ENCODE measurements at places on chromosomes 12 and 14.
A peak's percentile ranks its signal among the peaks of the same experiment; 100 is the strongest.

DNA sequence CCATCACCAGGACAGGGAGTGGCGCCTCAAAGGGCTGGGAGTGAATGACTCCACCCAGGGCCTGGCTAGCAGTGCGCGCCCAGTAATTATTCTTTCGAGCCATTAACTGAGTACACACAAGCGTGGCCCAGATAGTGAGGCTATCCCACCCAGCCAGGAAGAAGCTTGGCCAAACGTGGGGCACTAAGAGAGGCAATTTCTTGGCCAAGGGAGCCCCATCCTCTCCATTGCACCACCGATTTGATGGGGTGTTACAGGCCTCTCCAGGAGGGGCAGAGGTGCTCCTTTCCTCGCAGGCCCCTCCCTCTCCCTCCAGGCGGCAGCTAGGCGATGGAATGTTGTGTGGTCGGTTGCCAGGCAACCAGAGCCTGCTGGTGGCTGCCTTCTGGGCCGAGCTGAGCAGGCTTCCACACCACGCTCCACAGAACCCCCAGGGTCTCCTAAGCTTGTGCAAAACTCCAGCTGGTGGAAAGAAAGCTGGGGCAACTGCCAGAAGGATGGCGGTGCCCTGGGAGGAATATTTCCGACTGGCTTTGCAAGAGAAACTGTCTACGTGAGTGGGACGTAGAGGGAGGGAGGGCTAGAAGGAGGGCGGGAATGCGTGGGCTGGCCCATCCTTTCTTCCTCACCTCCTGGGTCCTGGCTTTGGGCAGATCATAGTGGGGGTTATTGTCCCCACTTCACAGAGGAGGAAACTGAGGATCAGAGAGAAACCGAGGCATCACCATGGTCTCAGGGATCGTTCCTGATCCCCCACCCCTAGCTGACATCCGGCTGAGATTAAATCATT, at the start of gene CFAP73:
Gene CFAP73, plus strand, starts transcription at position 364 of the 790 bp plus-strand sequence. Its CDS starts 134 bp downstream, at position 498.
- peak; percentile 72 for DNase-seq

DNA sequence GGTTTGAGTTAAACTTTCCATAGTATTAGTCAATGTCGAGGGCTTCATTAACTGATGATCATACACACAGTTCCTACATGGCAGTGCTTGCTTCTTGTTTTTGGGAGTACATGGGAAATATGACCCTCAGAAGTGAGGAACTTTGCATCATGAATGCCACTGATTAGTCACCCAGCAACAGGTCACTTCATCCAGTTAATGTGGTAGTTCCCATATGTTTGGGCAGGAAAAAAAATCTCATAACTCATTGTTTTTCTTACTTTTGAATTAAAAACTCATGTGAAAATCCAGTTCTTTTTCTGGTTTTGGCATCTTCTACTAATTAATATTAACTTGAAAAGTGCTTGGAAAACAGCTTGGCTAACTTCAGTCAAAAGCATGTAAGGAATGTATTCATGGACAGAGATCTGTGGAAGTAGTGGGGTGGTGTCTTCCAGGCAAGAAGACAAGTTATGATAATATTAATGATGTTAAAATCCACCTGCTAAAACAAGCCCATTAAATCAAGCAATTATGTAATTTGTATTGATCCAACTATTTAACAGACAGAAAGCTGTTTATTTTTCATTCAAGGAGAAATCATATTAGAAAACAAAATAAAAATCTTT, 309.1 kb upstream of the NAV3 start:
- DNase-seq, result no peak

DNA sequence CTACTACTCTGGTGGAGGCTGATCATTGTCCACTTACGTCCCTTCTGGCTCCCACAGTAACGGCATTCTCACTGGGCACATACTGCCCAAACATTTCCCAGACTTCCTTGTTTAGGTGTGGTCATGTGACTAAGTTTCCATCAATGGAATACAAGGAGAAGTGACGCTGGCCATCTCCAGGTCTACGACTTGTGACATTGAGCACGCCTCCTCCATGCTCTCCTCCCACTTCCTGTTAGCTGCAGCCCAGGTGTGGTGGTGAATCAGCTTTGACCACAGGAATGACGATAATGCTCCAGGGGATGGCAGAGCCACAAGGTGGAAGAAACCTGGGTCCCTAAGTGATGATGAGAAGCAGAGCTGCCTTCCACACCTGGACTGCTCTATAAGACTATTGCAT, 6.0 kb upstream of the SLC24A4 start:
- DNase-seq, result no peak

GRCh38 chr14:101125719-101126651, 222.5 kb upstream of the RTL1 start:
- no peak for DNase-seq

GRCh38 chr12:132514838-132515237, 24.9 kb downstream of the FBRSL1 start:
- DNase-seq, result no peak

- no peak for DNase-seq
Measured at GRCh38 chr12:116547955-116548501, 11.2 kb upstream of the MAP1LC3B2 start.

GRCh38 chr14:101603096-101603495, 41.8 kb downstream of the DIO3 start:
- no peak for DNase-seq

DNA sequence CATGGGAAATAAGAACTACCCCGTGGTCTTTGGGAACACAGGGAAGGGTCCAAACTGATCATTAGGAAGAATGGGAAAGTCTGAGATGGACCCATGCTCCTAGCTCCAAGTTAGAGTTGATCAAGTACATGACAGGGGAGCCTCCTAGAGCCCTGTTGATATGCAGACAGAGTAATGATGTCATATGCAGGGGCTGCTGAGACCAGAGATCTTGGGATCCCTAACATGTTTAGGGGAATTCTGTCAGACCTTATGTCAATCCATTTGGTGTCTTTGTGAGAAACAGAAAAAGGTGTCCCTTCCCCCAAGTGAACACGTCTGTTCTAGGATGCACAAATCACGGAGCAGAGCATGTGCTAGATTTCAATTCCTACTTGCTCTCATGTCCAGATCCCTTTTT, 6.6 kb downstream of the SLC25A21 start:
- DNase-seq, result no peak

DNA sequence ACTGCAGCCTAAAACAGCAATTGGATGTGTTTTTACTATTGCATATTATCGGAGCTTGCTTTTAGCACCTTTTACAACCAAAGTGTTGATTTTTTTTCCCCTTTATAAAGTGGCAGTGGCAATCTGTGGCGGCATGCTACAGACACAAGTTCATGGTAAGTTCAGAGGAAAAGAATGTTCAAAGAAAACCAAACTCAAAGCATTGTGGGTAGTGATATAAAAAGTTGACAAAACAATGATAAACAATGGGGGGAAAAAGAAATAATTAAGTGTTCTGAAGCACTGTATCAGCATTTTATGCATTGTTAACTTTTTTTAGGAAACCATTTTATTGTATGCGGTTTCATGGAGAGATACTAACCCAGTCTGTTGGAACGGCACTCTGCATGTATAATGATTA, 492.0 kb upstream of the SOX5 start:
- DNase-seq, result no peak

DNA sequence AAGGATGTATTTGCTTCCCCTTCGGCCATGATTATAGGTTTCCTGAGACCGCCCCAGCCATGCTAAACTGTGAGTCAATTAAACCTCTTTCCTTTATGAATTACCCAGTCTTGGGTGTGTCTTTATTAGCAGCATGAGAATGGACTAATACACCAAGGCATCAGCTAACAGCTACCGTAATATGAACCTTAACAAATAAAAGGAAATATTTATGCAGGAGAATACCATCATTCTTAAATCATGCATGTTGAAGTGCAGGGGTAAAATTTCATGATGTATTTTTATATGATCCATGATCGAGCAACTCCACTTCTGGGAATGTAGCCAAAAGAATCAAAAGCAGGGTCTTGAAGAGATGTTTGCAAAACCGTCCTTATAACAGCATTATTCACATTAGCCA, 379.0 kb downstream of the NPAS3 start:
- DNase-seq, result no peak

DNA sequence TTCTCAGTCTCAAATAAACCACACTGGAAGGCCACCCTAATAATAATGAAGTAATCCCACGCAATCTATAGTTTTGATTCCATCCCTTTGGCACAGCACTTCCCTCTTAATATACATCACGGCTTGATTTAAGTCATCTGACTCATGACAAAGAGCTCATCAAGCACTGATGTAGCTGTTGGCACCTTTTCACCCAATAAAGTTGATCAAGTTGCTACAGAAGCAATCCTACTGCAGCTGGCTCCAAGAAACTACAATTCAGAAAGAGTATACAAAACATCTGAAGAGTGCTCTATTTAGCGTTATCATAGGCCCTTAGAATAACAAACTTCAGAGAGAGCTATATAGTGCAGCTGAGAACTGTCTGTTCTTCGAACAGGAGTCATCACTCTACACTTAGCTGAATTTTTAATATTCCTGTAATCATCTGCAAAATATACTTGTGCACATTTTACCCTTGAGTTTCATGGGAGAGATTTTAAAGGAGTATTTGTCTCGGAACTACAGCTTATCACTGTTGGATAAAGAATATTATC, 94.9 kb downstream of the OSBPL8 start:
- no peak for DNase-seq

GRCh38 chr14:39212034-39212433, 21.7 kb upstream of the MIA2 start:
- no peak for DNase-seq

GRCh38 chr12:122182887-122183587, at the start of gene LRRC43:
Gene LRRC43 (plus strand): TSS chr12:122183123. CDS start chr12:122183145, 22 bp downstream.
- DNase-seq, result no peak

- DNase-seq, result no peak
Measured at GRCh38 chr14:59189091-59189785, 771 bp downstream of the DAAM1 start.

DNA sequence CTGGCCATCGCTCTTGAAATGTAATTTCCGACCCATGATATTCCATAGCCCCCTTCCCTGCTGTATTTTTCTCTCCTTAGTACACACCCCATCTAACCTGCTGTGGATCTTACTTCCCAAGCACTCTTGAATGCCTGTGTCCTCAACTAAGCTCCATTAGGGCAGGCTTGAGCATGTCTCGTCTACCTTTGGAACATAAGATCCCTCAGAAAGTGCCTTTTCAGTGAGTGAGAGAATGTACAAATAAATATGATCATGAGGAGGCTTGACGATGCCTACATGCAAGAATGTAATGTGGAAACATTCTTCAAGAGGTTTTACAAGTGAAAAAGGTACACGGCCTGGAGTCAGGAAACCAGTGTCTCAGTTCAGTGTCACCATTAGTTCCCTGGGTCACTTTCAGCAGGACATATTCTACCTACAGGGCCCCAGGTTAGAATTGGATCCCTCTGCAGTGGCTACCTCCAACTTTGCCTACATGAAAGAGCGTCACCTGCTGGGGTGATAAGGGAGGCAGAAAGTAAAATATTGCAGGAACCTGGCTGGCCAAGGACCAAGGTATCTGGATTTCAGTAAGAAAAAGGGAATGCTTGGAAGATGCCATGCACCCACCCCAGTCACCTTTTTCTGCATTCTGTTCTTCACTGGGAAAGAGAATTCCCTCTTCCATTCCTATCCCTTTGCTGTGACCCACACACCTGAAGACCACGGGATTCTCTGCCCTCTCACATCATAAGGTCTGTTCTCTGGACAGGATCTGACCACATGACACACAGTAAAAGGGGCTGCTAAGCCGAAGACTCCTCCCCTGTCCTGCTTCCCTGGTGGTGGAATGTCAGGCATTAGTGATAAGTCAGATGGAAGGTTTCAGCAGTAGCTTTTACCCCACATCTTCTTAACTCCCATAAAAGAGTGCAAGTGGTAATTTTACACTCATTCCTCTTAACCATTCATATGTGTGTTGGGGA, 24.6 kb upstream of the SERPINA1 start:
- no peak for DNase-seq

DNA sequence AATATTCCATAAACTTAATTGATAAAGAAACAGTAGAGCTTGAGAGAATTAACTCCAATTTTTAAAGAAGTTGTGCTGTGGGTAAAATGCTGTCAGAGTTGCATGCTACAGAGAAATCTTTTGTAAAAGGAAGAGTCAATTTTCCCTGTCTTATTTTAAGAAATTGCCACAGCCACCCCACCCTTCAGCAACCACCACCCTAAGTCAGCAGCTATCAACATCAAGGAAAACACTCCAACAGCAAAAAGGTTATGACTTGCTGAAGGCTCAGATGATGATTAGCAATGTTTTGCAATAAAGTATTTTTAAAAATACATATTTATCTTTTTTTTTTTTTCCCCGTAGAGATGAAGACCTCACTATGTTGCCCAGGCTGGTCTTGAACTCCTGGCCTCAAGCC, 6.5 kb upstream of the DRAM1 start:
- DNase-seq, result no peak

- no peak for DNase-seq
Measured at GRCh38 chr12:4849795-4850345, 59.8 kb upstream of the KCNA1 start.

DNA sequence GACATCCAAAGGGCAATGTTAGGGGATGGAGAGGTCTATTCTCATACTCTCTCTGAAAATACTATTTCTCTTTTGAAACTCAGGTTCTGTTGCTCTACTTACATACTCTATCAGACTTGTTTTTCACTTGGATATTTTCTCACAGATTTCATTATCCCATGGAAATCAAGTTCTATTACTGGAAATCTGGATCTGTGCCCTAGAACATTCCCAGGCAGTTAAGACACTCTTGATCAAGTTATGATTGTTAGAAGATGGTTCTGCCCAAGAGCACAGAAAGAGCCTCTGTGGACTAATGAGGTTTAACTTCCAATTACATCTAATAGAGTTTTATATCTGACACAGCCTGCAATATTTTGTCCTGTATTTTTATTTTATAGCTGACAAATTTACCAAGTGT, 591.0 kb upstream of the ATP2B1 start:
- no peak for DNase-seq

GRCh38 chr14:86532219-86532618, 1002.3 kb downstream of the FLRT2 start:
- no peak for DNase-seq

DNA sequence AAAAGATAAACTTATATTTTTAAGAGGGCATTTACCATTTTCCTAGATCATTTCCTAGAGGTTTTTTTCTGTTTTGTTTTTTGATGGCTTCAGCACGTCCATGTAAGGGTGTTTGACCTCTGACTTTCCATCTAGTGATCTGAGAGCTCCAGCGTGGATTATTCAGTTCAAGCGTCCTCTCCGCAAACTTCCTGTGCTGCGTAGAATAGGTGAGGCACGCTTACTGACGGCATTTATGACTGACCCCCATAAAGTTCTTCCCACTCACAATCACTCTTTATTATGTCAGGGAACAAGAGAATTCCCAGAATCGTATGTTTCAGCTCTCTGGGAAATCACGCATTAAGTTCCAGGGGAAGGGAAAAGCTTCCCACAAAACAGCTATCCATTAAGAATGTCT, 16.4 kb downstream of the CCDC92 start:
- DNase-seq, result no peak

DNA sequence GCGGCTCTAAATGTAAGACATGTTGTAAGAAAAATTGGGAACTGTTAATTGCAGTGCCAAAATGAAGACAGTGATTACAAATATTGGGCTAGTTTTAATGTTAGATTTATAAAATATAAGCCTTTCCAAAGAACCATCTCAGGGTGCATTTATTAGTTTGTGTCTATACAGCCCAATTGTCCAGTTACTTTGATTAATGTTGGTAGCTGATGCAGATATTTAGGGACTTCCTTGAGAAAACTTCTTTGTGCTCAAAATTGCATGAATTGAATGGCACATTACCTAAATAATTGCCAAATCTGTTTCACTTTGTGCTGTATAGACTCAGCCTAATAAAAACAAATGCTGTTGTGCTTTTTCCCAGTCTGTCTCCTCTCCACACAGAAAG, 83.7 kb downstream of the DAD1 start:
- no peak for DNase-seq

GRCh38 chr12:106452309-106452708, 94.8 kb downstream of the POLR3B start:
- no peak for DNase-seq

- DNase-seq, result no peak
Measured at GRCh38 chr12:20520532-20520931, 152.2 kb downstream of the PDE3A start.

Data from SK-N-MC (cell line).